ENCODE measurements at places on chromosomes 1 and 21.

- DNase-seq: no peak
Observed at GRCh38 chr1:175383239-175383638, 190.7 kb upstream of the KIAA0040 start.

- no peak for DNase-seq
Observed at GRCh38 chr1:221511797-221512196, 230.1 kb downstream of the DUSP10 start.

GRCh38 chr1:81288689-81289088 lies 512.0 kb upstream of the ADGRL2 start:
- DNase-seq: no peak

DNA sequence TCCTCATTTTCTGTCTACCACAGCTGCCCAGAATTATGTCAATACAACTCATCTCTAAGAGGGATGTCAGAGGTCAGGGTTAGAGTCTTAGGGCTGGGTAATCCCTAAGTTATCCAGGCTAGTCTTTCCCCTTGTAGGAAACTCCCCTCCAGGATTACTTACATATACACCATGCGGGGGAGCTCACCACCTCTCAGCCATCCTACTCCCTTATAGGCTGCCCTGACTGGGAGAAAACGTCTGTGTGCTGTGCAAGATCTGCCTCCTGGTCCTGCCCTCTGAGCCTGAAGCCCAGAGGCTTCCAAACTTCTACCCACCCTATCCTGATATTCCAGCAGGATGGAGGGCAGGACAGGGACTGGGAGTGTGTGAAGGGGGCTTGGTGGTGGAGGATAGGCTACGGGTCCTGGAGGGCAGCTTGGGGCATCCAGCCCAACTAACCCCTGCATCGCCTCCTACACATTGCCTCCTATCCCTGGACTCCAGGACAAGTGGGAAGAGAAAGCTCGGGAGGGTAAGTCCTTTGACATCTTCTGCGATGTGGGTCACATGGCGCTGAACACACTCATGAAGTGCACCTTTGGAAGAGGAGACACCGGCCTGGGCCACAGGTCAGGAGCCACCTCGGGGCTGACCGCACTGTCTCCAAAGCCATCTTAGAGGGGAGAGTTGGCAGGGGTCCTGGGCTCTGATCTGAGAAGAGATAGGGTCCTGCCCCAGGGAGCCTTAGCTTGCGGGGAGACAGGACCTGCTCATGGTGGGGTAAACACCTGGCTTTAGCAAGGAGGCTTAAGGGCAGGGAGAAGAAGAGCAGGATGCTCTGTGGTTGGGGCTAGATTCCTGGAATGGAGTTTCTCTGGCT lies 14.4 kb downstream of the CYP4B1 start:
- no peak for DNase-seq

DNA sequence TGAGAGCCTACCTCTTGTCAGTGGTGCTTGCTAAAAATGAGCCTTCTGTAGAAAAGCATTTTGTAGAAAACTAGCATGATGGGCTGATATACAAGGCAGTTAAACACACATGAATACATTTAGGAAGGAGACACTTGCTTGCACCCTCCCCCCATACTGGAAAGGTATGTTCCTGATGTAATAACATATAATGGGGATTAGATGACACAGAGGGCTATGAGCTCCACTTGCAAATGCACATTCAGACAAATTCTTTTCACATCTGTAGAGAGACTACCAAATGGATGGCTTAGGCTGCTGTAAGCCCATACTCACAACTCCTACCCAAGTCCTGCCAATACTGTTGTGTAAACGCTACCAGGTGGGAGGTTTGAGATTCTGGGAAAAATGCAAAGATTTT lies 634.0 kb downstream of the SMYD3 start:
- DNase-seq: no peak

GRCh38 chr1:85569737-85570404 lies 10.7 kb upstream of the CCN1 start:
- no peak for DNase-seq

- no peak for DNase-seq
Observed at GRCh38 chr1:166127003-166127402, 39.8 kb downstream of the FAM78B start.

GRCh38 chr1:165880993-165881392 lies 53.6 kb downstream of the UCK2 start:
- no peak for DNase-seq

DNA sequence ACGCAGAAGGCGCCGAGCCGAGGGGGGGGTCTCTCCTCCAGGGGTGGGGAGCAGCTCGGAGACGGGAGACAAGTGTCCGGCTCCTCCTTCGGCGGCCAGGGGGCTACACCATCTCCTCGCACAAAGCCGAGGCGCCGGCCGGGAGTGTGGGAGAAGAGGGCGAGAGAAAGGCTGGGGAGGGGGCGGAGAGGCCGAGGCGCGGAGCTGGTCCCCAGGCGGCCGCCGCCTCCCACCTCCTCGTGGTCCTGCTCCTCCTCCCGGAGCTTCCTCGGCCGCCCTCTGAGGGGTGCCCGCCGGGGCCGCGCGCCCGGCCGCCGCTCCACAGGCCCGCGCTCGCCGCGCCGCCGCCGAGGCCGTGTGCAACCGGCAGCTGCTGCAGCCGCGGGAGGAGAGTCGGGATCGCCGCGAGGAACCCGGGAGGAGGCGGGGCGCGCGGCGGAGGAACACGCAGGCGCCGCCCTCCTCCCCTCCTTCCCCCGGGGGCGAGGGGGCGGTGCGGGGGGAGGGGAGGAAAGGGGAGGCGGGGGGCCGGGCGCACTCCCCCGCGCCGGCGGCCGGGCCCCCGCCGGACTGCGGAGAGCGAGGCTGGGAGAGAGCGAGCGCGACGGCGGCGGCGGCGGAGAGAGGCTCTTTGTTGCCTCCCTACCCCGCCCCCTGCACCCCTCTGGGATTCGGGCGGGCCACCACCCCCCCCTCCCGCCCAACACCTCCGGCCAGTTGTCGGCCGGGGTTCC lies at the start of gene ENAH:
TSS of gene ENAH (minus strand) at position 395 of the 734 bp plus-strand sequence. CDS start 433 bp downstream, outside the sequence.
- peak; percentile 45 for DNase-seq

- no peak for DNase-seq
Observed at GRCh38 chr1:36715797-36716196, 233.1 kb upstream of the CSF3R start.

GRCh38 chr21:27423038-27423437 lies 456.1 kb upstream of the ADAMTS5 start:
- no peak for DNase-seq

DNA sequence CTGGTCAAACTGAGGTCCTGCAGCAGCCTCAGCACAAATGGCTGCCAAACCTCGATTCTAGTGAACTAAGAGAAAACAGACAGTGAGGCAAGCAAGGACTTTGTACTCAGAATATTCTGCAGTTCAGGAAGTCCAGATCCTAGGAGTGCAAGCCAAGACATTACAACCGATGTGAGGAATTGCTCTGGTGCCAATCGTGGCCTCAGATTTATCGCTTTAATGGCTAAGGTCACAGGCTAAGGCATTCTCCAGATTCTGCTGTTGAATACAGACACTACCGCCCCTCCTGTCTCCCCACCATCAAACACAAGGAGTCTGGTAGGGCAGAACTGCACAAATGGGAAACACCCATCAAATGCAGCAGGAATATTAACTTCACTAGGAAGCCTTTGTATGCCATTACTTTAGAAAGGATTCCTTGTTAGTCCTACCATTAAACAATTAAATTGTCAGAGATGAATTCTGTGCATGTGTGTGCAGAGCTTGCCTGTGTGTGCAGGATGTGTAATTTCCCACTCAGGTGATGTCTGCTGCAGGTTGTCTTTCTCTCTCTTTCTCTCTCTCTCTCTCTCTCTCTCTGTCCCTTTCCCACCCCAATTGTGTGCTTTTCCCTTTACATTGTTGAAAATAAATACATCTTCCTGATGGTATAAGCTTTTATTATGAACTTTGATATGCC lies 9.2 kb upstream of the SERTAD4 start:
- no peak for DNase-seq

GRCh38 chr1:98766255-98766654 lies 104.7 kb downstream of the SNX7 start:
- DNase-seq: no peak

DNA sequence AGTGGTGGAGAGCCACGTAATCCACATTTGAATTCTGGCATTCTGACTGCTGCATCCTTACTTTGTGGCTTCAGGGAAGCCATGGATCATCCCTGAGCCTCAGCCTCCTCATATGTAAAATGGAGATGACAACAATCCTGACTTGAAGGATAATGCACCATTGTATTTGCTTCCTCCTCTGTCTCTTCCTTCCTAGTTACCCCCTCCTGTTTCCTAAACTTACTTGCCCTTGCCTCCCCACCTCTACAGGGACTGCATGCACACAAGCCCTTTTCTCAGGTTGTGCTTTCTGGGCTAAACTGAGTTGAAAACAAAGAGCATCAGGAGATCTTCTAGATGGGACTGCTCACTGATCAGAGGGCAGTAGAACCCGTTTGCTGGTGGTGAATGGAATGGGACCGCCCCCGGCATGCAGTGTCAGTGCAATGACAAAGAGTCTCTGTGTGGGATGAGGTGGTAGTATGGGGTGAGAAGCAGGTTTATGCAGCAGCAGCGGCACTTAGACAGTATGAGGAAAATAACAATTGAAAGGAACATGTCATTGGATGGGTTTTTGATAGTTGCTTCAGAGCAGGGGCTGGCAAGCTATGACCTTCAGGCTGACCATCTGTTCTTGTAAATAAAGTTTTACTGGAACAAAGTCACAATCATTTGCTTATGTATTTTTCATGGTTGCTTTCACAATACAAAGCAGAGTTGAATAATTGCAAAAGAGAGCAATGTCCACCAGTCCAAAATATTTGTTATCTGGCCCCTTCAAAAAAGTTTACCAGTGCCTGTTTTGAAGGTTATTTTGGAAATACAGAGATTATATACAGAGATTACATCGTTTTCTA lies 6.1 kb upstream of the ADAMTS1 start:
- no peak for DNase-seq

DNA sequence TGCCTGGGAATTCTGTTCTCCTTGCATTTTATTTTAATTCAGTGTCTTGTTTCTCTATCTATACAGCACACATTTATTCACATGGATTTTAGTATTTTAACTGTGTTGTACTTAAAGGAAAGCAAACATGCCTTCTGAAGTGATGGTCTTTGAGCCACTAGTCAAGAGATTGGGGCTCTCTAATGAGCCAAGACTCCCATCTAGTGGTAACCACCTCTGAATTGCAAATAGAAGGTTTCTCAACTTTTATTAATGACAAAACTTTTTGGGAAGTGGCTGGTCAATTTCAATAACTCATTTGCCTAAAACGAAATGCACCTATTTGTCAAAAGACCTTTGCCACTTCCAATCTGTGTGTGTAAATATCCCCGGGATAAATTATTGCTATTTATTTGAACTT lies 199.6 kb downstream of the LTN1 start:
- DNase-seq: no peak

DNA sequence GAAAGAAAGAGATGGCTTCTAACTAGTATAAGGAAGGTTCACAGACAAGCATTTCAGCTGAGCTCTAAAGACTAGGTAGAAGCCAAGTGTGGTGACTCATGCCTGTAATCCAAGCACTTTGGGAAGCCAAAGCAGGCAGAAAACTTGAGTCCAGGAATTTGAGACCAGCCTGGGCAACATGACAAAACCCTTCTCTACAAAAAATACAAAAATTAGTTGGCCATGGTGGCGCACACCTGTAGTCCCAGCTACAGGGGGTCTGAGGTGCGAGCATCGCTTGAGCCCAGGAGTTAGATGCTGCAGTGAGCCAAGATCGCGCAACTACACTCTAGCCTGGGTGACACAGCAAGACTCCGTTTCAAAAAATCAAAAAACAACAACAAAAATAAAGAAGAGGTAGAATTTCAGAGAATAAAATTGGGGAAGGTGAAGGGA lies 27.8 kb downstream of the FBXO42 start:
- no peak for DNase-seq

- DNase-seq: no peak
Observed at GRCh38 chr1:243428084-243428483, 172.2 kb downstream of the SDCCAG8 start.

DNA sequence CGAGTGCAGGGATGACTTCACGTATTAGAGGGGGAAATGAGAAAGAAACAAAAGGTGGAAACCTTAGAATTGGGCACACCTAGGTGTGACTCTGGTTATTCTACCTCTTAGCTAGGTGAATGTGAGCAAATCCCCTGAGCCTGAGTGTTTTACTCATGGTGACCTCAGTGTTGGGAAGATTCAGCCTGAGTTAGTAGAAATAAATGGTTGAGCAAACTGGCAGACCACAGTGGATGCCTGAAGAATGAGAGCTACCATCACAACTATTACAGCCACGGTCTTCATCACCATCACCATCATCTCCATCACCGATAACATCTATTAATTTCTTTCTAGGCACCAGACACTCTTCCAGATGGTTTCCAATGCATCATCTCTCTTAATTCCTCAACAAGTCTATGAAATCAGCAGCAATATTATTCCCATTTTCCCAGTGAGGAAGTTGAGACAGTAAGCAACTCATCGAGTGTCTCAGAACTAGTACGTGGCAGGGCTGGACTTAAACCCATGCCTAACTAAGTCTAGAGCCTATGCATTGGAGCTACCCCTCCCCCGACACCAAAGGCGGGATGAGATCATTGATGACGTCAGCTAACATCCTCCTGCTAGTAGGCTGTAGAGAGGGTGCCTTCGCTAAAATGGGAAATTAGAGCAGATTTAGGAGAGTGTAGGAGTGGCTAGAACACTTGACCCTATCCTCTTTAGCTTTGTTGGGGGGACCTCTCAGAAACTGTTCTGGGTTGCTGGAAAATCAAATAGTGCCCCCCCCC lies 7.9 kb upstream of the KAZN start:
- no peak for DNase-seq

GRCh38 chr1:54815086-54815876 lies 14.2 kb upstream of the TTC22 start:
- no peak for DNase-seq

DNA sequence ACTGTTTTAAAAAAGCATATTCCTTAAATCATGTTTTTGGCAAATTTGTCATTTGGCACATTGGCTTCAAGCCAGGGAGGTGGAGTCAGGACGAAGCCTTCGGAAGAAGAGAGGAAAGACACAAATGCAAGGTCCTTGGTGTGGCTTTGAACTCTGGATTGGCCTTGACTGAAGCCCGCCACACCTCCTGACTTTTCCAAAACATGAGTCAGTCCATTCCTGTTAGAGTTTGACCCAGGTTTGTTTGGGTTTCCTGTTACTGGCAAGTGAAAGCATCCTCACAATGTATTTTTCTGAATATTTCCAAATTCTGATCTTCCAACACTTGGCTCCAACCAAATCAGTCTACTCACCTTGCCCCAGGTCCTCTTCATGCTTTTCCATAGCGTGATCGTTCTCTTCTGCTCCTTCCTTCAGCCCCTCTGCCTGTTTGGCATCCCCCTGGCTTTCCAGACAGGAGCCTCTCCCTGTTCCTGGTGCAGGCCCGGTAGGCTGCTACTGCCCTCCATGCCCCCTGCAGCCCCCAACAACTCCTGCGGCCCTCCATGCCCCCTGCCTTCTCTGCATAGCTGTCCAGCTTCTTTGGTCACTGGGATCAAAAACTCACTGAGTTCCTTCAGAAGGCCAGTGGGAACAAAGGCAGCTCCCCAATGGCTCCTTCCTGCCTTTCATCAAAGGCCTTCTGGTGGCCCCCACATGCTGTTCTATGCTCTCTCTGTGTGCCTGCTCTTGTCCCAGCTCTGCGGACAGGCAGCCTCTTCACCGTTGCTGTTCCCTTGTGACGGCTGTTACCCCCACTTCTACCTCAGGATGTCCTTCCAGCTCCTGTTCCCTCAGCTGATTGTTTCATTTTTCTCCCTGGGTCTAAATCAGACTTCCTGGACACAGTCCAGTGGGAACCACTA lies 30.4 kb upstream of the SLC30A1 start:
- DNase-seq: no peak

Measured in NCI-H1417 treated with DMSO at 0.1 percent for 48 hours (cell line).